ENCODE measurements at places on chromosomes 3 and 15.

DNA sequence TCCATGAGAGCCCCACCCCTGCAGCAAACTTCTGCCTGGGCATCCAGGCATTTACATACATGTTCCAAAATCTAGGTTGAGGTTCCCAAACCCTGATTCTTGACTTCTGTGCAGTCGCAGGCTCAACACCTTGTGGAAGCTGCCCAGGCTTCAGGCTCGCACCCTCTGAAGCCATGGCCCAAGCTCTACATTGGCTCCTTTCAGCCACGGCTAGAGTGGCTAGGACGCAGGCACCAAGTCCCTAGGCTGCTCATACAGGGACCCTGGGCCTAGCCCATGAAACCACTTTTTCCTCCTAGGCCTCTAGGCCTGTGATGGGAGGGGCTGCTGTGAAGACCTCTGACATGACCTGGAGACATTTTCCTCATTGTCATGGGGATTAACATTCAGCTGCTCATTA is 172.8 kb upstream of the SATB1 start:
- no peak for DNase-seq

DNA sequence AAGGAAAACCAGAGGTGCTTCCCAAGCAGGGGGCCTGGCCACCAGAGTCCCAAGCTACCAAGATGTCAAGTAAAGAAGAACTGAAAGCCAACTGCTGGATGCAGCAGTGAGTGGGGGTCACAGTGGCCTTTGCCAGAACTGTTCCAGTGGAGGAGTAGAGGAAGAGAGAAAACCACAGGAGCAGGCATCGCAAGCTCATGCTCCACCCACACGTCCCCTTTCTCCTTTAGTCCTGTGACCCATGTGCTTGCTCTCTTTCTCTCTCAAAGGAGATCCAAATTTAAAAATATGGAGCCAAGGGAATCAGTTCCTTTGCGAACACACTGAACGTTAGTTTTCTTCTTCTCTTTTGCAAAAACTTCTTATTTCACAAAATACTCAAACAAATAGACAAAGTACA is 12.4 kb upstream of the ABHD2 start:
- DNase-seq = no peak

GRCh38 chr3:25540273-25540672 is 112.2 kb downstream of the RARB start:
- DNase-seq = no peak

- DNase-seq = no peak
Measured at GRCh38 chr15:62935300-62936081, 107.1 kb upstream of the TPM1 start.

DNA sequence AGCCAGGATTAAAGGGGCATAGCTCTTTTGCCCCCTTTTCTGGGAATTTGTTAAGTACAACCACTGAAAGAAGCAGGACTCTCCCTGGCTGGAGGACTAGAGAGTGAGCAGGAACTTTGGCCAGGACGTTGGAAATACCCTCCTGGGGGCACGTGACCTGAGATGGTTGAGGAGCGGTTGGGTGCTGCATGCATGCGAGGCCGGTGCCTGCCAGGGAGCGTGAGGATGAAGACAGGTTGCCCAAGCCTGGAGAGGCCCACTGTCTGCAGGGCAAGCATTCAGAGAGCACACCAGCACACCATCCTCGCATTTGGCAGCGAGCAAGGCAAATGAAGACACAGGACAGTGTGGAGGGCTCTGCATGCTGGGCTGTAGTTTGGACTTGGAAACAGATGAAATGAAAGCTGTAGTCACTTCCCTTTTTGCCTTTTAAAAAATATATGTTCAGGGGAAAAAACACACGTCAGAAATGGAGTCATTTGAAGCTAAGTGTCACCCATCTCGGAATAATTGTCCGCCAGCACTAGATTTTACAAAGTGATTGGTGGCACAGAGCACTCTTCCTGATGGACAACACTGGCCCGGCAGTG is 217.6 kb downstream of the SLCO3A1 start:
- no peak for DNase-seq

DNA sequence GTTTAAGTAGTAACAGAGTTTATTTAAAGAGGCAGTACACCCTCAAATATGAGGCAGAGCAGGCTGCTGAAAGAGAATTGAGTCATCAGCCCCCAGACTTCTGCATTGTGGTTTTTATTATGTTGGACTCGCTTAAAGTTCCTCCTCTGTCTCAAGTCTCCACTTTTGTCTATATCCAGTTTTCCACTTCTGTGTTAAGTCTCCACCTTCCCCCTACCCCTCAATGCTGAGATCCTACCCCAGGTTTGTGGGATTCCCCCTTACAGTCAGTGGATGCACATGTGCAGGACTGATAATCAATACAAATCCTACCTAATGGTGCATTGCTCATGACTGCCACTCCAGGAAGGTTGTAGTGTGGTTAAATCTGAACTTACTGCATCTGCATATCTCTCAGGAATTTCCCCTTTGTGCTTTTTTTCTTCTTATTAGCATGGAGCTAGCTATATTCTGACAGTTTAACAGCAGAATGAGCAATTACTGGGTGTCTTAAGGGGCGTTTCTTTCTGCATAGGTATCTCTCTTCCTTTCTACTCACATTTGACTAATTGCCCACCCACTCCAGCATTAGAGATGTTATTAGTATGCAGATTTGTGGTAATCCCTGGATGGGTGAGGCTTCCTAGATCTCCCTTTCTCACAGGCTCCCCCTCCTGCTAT is 11.9 kb upstream of the CD200R1L start:
- DNase-seq = no peak

- no peak for DNase-seq
Measured at GRCh38 chr3:17770682-17771081, 28.3 kb upstream of the TBC1D5 start.

DNA sequence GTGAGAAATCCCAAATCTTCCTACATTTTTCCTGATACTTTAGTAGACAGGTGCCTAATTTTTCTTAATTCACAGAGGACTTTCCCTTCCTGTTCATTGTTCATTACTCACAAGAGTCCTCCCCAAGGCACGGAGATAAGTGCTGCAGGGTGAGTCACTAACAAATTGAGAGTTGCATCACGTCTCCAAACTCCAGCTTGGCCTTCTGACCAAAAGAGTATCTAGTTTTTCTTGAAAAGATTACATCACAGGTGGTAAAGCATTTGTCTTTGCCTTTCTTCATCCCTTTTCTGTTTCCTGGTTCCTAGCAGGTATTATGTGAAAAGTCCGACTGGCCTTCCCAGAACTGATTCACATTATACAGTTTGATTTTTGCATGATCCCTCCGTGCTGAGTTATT is 24.9 kb upstream of the RASGRP1 start:
- no peak for DNase-seq

GRCh38 chr15:24956111-24956838 is 1.5 kb downstream of the SNRPN start:
- peak; percentile 77 for DNase-seq

DNA sequence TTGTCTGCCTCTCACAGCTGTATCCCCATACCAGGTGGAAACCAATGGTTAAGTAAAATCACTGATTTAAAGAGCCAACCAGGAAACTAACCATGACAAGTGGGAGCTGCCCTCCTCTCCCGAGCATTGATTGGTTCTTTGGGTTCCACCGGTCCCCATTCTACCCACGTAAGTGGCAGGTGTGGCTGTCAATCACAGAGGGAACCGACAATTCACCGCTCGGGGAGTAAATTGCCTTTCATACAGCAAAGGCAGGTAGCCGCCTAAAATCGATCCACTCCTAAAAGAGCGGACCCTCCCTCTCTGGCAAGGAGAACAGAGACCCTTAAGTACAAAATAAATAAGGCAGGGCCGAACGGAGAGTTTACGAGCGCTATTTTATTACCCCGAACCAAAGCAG is 1.2 kb downstream of the ERC2 start:
- DNase-seq = peak; percentile 32

GRCh38 chr3:39190281-39191025 is 1.9 kb downstream of the XIRP1 start:
- DNase-seq = no peak

GRCh38 chr3:461006-461405 is 264.4 kb downstream of the CHL1 start:
- no peak for DNase-seq

- DNase-seq = peak; percentile 91
Measured at GRCh38 chr3:53219895-53220483, 35.8 kb downstream of the TKT start.

GRCh38 chr15:42402455-42403205 is 43.3 kb downstream of the CAPN3 start:
- DNase-seq = no peak

DNA sequence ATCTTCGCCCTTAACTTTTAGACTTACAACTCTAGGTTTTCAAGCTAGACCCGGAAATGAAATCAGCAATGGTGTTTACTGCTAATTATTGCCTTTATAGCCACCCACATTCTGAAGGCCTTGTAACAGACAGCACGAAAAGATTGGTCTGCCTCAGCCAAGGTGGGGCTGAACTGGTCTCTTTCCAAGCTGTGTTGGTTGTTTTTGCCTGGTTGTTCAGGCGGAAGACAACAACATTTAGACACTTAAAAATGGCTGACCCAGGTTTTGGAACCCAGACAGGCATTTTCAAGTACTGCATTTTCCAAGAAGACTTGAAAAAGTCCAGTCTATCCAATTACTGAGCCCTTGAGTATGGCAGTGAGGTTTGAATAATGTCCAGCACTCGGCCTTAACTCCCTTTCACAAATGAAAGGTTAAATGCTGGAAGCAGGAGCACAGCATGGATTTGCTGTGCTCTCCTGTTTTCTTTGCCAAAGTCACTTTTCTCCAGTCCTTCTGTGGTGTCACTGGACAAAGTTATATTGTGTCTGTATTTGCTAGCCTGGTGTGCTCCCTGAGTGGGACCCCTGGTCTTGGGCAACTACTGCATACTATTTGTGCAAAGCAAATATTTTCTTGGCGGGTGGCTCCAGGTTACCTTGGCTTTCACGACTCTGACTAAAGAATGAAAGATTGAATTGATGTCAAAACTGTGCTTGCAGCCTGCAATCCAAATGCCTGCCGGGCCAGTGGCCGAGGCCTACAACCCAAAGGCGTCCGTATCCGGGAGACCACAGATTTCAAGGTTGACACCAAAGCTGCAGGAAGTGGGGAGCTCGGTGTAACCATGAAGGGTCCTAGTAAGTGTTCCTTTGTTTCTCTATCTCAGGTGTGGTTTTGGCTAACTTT is 93.5 kb downstream of the FLNB start:
- no peak for DNase-seq

GRCh38 chr15:70269991-70270751 is 172.5 kb upstream of the TLE3 start:
- no peak for DNase-seq

DNA sequence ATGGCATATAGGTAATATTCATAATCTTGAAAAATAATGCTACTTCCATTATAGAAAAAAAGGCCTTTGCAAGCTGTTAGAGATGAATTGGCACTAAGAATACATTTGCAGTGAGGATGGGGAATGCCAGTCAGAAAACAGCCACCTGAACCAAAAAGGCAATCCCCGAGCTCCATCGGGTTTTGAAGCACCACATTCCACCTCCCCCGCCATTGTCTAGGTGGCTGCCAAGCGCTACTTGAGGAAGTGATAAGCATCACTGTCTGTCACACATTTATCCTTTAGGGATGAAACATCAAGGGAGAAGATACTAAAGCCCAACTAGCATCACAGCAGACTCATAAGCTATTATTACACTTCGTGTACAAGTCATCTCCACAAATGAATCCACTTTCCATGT is 112.8 kb downstream of the OSBPL10 start:
- no peak for DNase-seq

DNA sequence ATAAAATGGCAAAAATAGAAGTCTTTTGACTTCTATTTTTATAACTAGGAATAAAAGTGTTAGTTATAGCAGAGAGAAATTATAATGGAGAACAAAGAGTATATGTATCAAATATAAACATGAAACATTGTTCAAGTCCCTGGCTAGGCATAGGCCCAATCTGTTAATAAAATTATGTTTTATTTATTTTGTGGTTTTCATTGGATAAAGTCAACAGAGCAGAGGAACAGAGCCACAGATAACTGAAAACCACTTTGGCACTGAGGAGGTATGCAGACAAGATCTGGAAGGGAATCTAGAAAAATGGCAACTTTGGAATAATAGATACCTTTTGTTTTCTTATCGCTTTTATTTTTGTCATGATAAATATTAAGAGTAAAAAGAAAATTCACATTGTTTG is 50.4 kb upstream of the ICE2 start:
- DNase-seq = no peak

DNA sequence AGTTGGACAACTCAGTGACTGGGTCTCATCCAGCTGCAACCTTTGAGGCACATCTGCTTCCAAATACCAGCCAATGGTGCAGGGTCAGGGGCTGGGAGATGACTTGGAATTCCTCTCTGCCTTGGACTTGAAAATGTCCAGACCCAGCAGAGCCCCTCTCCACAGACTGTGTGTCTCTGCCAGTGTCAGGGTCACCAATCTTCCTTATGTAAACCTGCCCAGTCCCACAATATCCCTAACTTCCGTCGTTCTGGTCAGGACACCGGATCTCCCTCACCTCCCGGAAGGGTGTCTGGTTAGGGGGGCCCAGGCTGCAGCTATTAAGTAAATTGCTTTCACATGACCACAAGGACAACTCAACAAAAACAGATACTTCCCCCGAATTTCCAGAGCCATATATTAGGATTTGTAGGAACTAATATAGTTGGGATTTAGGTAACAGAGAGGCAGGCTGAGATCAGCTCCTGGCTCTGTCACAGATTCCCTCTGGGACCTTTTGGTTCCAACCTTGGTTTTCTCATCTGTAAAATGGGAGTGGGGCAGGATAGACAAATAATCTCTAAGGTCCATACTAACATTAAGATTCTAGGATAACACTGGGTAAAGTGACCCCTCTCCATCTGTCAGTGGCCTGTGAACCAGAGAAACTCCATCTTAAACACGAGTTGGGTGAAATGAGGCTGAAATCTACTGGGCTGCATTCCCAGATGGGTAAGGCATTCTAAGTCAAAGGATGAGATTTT is 30.8 kb downstream of the IGDCC3 start:
- no peak for DNase-seq

DNA sequence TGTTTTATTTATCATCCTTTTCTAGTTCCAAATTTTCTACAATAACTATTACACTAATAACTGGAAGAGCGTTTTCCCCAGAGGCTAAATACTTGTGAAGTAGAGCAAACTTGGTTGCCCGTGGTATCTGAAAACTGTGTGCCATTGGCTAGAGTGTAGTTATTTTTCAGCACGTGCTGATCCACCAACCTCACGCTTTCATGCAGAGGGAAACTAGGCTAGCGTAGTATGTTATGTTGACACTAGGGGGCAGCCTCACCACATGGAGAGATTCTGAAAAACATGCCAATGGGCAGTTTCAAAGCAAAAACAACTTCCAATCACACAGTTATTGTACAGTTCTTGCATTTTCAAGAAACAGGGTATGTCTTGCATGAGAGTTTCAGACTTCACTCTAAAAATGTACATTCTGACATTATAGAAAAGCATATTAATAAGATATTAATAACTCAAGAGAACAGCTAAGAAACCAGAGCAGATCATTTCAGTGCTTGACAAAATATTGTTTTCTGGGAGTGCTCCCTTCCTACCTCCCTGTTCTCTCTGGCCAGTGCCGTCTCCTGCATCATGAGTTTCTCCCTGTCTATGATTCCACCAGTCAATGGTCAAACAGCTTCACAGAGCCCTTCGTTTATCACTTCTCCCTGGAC is 39.7 kb downstream of the SPATA12 start:
- peak; percentile 73 for DNase-seq

All from activated naive CD4-positive, alpha-beta T cell treated with anti-CD3 and anti-CD28 coated beads, Interleukin-2, amount 10 ng/mL, durations not matched to agents 7 days and 5 days (primary cell).